ENCODE measurements at places on chromosomes 4 and X. TPM values are rescaled to one million over a fixed set of nuclear protein-coding genes. Genes with fewer than 3 reads are reported as not detected.
A peak's percentile ranks its signal among the peaks of the same experiment; 100 is the strongest.

GRCh38 chr4:22787753-22788375, 95.1 kb downstream of the GBA3 start:
- no peaks in the 10 kb centered on the region for H3K36me3 ChIP-seq
- H3K27me3 ChIP-seq, result no peaks in the 10 kb centered on the region
- H3K4me3 ChIP-seq, result no peak overlapping the region
- H3K4me1 ChIP-seq, result no peaks in the 10 kb centered on the region

Gene SMIM43
- total RNA-seq, result 3.5 TPM

- 0 out of 2 replicates have a peak, but pooled peaks cover 4% of the 10 kb centered on the region for H3K4me1 ChIP-seq
- no peak overlapping the region for H3K27ac ChIP-seq
- peaks cover 12% of the 10 kb centered on the region for H3K27me3 ChIP-seq
- DNase-seq, result no peak
These were observed 12.9 kb downstream of the TLR10 start for GRCh38 chr4:38769857-38770256.

Gene LRPAP1
- total RNA-seq, result 222 TPM

GRCh38 chrX:111007238-111007637, 88.8 kb upstream of the PAK3 start:
- H3K27me3 ChIP-seq, result no peaks in the 10 kb centered on the region
- no peak for DNase-seq
- no peak overlapping the region for H3K4me3 ChIP-seq
- no peaks in the 10 kb centered on the region for H3K36me3 ChIP-seq

- no peak overlapping the region for H3K4me3 ChIP-seq
- H3K27me3 ChIP-seq, result no peaks in the 10 kb centered on the region
- H3K36me3 ChIP-seq, result no peaks in the 10 kb centered on the region
These were observed 56.4 kb upstream of the DRP2 start for GRCh38 chrX:101163166-101163565.

Gene TDO2
- not detected for total RNA-seq

- H3K27ac ChIP-seq, result no peak overlapping the region
- no peaks in the 10 kb centered on the region for H3K36me3 ChIP-seq
- H3K27me3 ChIP-seq, result peaks cover 6% of the 10 kb centered on the region
These were observed 82.5 kb upstream of the SORBS2 start for GRCh38 chr4:185894481-185894880.

Gene AMOT
- total RNA-seq, result 1.5 TPM

GRCh38 chr4:114606245-114606644, 7.6 kb downstream of the UGT8 start:
- no peak overlapping the region for H3K27ac ChIP-seq
- no peaks in the 10 kb centered on the region for H3K27me3 ChIP-seq
- DNase-seq, result no peak

Gene CT45A10
- total RNA-seq, result not detected

- no peak overlapping the region for H3K4me3 ChIP-seq
- H3K27ac ChIP-seq, result no peak overlapping the region
- H3K4me1 ChIP-seq, result no peaks in the 10 kb centered on the region
- no peaks in the 10 kb centered on the region for H3K27me3 ChIP-seq
- no peaks in the 10 kb centered on the region for H3K36me3 ChIP-seq
These were observed 53.9 kb upstream of the GALNTL6 start for GRCh38 chr4:171759274-171759673.

DNA sequence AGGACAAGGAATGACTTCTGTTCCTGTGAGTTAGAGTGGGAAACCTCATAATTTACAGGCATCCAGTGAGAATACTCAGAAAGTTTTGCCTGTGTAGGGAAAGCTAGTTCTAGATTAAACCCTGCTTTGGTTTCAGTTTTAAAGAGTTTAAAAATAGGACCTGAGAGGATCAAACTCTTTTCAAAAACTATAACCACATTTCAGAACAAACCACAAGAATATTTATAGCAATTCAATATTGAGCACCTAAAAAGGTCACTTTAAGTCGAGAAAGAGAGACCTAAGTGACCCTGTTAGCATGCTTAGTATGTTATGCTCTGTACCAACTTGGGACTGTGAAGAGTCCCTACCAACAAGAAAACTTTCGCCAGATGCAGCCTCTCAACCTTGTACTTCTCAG, 17.4 kb upstream of the PWWP3B start:
- H3K27ac ChIP-seq, result no peak overlapping the region
- no peaks in the 10 kb centered on the region for H3K27me3 ChIP-seq
- no peak overlapping the region for H3K4me3 ChIP-seq

Gene ARHGEF38
- not detected for total RNA-seq

DNA sequence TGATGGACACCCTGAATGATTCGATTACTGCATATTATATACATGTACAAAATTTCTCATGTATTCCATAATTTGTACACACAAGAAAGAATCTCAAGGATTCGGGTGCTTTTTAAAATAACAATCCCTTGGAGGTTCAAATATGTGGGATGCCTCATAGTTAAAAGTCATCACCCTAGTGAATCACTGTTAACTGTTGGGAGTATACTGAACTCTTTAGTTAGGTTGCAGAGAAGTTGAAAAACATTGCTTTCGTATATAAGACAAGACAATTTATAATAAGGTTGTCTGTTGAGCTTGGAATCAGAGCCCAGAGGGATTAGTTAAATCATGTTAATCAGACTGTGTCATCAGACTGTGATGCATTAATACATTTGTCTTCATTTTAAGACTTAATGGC, 15.6 kb downstream of the DCK start:
- peak overlapping the region; percentile 54 for H3K27ac ChIP-seq
- no peaks in the 10 kb centered on the region for H3K36me3 ChIP-seq
- DNase-seq, result peak; percentile 74
- peaks cover 21% of the 10 kb centered on the region for H3K4me1 ChIP-seq
- no peaks in the 10 kb centered on the region for H3K27me3 ChIP-seq

DNA sequence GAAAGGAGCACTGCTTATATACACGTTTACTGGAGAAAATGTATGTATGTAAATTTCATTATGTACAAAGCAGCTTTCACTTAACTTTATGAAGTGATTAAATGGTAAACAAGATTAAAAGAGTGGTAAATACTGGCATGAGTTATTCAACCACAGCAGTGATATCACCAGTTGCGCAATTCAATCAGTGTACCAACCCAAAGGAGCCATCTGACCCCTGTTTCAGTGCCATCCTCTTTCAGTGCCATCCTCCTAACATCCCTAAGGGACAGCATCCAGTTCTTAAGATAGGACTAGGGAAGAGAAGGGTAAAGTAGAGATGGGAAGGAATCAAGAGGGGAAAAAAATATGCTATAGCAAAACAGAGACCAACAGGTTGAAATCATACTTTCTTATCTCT, 16.2 kb downstream of the HPF1 start:
- DNase-seq, result peak; percentile 50
- peaks cover 22% of the 10 kb centered on the region for H3K36me3 ChIP-seq
- H3K4me3 ChIP-seq, result no peak overlapping the region
- no peak overlapping the region for H3K27ac ChIP-seq

- DNase-seq, result no peak
- H3K4me3 ChIP-seq, result no peak overlapping the region
- no peaks in the 10 kb centered on the region for H3K36me3 ChIP-seq
- H3K4me1 ChIP-seq, result no peaks in the 10 kb centered on the region
- peaks cover 66% of the 10 kb centered on the region for H3K27me3 ChIP-seq
These were observed 5.8 kb upstream of the POU4F2 start for GRCh38 chr4:146632770-146633470.

DNA sequence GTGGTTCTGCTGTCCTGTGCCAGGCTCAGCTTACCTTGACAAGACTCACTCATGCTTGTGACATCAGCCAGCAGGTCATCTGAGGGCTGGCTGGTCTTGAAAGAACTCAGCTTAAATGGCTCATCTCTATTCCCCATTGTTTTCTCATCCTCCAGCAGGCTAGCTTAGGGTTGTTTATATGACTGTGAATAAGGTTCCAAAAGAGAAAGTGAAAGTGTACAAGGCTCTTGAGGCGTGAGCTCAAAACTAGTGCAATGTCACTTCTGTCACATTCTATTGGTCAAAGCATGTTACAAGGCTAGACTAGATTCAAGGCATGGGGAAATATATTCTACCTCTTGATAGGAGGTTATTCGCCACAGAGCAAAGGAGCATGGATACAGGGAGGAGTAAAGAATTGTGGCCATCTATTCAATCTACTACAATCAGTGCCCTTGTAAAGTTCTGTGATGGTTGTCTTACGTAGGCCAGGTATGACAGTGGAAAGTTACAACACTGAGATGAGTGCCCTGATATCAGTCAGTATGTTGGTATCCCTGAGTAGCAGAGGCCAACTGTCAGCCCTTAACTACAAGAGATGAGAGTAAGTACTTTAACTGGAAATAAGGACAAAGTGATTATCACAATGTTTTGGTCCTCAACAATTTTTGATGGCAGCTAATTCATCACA, 19.8 kb upstream of the TMLHE start:
- no peak overlapping the region for H3K4me3 ChIP-seq
- H3K27me3 ChIP-seq, result no peaks in the 10 kb centered on the region
- H3K27ac ChIP-seq, result no peak overlapping the region
- no peaks in the 10 kb centered on the region for H3K36me3 ChIP-seq
- peak; percentile 4 for DNase-seq

Measured in GM23248 (cell line).